T-cell (primary cell): ENCODE measurements at places on chromosomes 3 and 15.

DNA sequence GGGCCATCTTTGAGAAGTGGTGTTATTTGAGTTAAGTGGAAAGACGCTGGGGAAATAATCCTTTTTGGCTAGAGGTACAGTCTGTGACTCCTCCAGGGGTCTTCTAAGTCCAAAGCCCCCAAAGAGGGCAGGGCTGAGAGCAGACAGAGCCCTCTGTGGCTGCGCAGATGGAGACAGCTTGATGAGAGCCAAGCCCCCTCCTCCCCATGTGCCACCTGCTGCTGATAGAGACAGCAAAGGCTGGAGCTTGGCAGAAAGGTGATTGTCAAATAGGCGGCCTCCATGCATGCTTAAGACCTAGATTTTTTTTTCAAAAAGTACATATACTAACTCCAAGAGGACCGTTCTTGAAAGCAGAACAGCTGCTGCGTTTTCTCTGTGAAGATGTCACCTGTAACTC, 72.4 kb downstream of the CRYGS start:
- no peak for DNase-seq

DNA sequence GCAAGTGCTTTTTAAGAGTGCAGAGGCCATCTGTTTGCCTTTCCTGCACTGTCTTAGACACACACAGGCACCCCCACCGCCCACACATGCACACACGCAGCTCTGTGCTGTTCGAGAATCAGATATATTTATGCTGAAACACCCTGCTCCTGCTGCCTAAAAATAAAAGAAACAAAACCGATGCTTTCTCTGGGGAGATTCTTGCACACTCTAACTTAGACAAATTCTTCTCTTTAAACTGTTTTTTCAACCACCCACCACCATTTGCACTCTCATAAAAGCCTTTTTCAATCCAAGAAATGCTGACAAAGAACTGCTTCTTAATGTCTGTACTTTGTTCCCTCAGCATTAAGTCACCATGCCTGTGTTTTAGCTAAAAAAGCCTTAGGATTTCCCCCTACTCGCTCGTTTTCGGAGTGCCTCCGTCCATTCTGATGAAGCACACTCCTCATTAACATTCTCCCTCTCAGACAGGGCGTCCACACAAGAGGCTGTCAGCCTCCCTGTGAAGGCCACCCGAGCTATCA, 26.2 kb downstream of the SLC12A8 start:
- DNase-seq: no peak

- no peak for DNase-seq
Observed at GRCh38 chr15:98774756-98775497, 126.6 kb downstream of the IGF1R start.

DNA sequence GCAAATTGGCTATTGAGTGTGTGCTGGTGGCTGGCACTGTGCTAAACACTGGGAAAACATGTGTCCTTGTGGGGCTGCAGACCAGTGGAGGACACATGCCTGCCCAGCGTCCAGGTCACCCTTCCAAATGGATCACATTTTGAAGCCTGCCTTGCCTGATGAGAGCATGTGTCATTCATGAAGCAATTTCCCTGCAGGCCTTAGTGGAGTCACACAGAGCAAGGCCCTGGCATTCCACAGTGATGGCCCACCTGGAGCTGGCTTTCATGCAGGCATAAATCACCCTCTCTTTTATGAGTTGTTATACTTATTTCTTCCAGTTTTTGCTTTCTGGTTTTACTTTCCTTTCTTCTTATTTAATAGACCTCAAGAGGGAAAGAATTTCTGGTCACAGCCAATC, 219.5 kb downstream of the EPHB1 start:
- DNase-seq: no peak

DNA sequence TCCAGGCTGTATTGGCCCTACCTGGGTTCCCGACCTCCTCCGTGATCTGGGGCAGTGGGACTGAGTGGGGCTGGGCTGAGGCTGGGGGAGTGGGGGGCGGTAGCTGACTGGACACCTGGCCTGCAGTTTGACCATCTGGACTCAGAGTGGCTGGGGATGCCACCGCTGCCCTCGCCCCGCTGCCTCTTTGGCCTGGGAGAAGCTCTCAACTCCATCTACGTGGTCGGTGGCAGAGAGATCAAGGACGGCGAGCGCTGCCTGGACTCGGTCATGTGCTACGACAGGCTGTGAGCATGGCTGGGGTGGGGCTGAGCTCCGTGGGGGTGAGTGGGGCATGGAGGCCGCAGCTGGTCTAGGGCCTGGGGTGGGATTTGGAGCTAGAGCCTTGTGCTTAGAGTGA, 2.7 kb downstream of the KLHL40 start:
- no peak for DNase-seq
